COR-L47 (cell line): ENCODE measurements at places on chromosomes 16 and 17.

DNA sequence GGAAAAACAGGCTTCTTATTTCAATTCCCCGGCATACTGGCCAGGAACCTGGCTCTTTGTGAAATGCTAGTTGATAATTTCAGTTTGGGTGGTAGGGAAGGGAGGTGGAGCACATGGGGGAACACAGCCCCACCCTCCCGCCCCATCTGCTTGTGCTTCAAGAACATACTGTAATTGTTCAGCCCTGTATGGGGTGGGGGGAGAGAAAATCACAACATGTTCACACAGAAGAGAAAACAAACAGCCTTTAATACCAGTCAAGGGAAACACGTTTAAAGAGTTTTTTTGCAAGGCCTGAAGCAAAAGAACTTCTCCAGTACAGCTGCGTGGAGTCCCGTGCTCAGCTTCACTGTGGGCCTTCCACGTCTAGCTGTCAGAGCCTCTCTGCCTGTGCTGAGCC is 59.7 kb downstream of the SHISA6 start:
- no peak for DNase-seq

- no peak for DNase-seq
Measured at GRCh38 chr17:45367216-45367615, 50.4 kb upstream of the MAP3K14 start.

GRCh38 chr17:30517786-30518185 is 40.6 kb downstream of the GOSR1 start:
- no peak for DNase-seq

DNA sequence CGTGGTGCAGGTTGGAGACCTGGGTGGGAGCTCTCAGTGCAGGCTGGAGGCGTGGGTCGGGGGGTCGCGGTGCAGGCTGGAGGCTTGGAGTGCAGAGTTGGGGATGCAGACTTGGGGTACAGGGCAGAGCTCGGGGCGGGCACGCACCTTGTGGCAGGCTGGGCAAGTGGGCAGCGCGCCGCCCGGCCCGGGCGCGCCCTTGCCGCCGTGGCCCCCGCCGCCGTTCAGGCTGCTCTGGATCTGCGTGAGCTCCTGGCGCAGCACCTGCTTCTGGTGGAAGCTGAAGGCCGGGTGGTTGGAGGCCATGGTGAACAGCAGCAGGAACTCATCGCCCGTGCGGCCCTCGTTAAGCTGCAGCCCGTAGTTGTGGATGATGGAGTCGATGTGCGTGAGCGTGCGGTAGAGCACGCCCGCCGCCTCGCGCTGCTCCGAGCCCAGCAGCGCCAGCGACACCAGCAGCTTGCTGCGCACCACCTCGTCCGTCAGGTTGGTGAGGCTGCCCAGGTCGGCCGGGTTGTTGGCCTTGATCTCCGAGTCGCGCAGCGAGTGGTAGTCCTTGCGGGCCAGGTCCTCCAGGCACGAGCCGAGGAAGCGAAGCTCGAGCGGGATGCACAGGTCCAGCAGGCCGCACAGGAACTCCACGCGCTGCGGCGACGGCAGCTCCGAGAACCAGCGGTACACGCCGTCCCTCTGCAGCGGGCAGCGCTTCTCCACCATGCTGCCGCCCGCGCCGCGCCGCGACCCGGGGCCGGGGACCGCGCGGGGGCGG is 1.1 kb downstream of the ZCCHC14 start:
- DNase-seq = no peak

DNA sequence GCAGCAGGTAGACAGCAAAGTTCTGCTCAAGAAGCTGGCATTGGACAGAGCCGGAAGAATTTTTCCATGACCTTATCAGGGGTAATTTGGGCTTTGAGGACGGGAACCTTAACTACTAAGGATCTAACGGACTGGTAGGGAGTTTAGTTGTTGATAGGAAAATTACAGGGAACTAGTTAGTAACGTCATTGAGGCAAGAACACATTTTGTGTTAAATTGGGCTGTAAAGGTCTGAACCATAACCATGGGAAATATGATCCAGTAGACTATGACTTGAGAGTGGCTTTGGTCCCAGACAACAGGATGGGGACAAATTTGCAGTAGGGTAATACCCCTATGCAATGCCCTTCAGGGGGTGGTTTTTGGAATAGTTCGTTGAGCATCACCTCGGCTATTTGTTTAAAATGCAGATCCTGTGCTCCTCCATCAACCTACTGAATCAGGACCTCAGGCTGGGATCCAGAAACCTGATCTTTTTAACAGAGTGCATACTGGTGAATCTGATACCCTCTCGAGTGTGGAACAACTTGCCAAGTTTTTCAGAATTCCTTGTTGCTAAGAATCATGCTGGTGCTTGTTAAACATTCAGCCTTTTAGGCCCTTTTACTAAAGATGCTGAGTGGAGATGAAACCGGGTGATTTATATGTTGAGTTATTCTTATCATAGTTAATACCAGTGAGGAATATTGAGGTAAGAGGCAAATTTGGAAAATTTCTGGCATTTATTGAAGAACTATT is 255.1 kb downstream of the MAP2K6 start:
- no peak for DNase-seq

GRCh38 chr16:86343796-86344585 is 166.3 kb upstream of the FOXF1 start:
- no peak for DNase-seq

GRCh38 chr17:38750312-38751121 is 2.0 kb upstream of the PSMB3 start:
- peak; percentile 51 for DNase-seq

GRCh38 chr17:44307387-44308186 is 814 bp upstream of the RUNDC3A start:
- DNase-seq = peak; percentile 45

GRCh38 chr17:83113381-83113780 is 34.0 kb downstream of the METRNL start:
- DNase-seq = no peak

DNA sequence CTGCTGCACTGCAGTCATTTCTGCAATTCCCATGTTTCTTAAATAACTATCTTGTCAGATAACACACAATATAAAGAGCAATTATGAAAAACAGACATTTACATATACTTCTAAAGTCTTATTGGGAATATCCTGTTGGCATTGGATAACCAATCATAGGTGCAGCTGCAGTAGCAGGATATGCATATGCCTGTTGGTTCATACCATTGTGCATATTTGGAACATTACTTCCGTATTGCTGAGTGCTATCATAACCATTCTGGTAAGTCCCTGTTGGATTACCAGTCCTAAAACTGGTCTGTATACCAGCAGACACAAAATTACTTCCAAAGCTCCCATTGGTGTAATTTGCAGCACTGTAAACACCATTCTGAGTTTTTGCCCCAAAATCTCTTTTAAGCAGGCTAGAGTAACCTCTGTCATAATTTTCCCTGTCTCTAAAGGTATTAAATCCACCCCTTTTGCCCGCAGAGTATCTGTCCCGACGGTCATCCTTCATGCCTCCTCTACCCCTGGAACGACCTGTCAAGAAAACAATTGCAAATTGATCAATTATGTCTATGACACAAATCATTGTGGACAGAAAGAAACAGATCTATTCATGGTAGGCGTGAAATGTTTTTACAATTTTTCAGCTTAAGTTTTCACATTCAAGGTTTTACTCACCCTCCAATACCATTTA is 3.1 kb upstream of the POLG2 start:
- no peak for DNase-seq

- DNase-seq = peak; percentile 20
Measured at GRCh38 chr16:56115817-56116576, 75.3 kb upstream of the GNAO1 start.

DNA sequence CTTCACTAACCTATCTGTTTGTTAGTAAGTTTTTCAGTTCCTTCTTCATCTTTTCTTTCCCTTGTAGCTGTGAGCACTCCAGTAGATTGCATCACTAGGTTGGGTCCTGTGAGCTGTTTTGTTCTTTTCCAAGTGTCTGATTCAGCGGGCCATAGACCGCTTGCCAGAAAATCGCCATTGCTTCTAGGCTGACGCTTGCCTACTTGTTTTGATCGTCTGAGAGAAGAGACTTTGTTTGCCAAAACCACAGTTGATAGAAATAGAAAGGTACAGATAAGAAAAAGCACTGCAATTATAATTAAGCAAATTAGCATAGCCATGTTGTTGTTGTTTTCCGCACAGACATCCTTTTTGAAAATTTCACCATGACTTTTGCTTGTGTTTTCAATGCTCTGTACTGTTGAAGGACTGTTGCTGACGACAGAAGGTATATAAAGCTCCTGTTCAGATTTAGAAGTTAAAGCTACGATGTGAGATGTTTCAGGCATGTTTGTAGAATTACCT is 3.1 kb downstream of the EVI2A start:
- no peak for DNase-seq

GRCh38 chr17:82960419-82961271 is 118.8 kb upstream of the METRNL start:
- no peak for DNase-seq

DNA sequence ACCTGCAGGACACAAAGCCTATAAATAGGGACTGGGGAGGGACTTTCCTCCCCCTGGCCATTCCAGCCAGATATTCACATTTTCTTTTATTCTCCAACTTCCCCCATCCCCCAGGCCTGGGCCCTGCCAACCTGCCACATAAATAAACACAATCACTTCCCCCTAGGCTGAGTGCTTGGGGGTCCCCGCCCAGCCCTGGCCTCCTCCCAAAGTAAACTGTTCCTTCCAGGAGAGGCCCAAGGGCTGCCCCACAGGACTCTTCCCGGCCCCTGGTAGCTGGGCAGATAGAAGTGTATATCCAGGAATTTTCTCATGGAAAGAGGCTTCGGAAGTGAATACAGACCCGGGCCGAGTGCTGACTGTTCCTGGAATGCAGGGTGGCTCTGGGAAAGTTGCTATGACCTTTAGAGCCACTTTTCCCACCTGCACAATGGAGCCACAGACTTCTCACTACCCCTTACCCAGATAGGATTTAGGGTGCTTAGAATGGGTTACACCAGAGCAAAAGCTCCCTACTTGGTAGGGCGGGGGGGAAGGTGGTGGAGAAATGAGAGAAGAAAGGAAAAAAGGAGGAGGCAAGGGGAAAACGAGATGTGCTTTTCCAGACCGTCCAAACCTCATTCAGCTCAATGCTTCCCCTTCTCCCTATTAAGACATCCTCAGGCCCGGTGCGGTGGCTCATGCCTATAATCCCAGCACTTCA is 8.5 kb downstream of the CSF3 start:
- DNase-seq = no peak

GRCh38 chr17:59619035-59619297 is 729 bp upstream of the CLTC start:
- DNase-seq = no peak

- no peak for DNase-seq
Measured at GRCh38 chr16:48517493-48517892, 92.5 kb downstream of the N4BP1 start.

GRCh38 chr17:1231456-1231855 is 38.8 kb upstream of the BHLHA9 start:
- no peak for DNase-seq
